Activated CD4-positive, alpha-beta memory T cell treated with anti-CD3 and anti-CD28 coated beads, Interleukin-2, amount 10 ng/mL, durations not matched to agents 7 days and 5 days (primary cell): ENCODE measurements at places on chromosomes 7 and 10. TPM values are rescaled to one million over a fixed set of nuclear protein-coding genes. Genes with fewer than 3 reads are reported as not detected.

The REEP3 gene
- total RNA-seq: 22.8 TPM

The MMRN2 gene
- not detected for total RNA-seq

The MLXIPL gene
- not detected for total RNA-seq

The SLC18A2 gene
- total RNA-seq: not detected

The BHLHA15 gene
- 0.43 TPM for total RNA-seq

The RELN gene
- not detected for total RNA-seq

The PDCD4 gene
- total RNA-seq: 109 TPM

The MRLN gene
- not detected for total RNA-seq

The KCNH2 gene
- total RNA-seq: 0.38 TPM

The GSAP gene
- total RNA-seq: 5.9 TPM

The FAM185A gene
- total RNA-seq: 7.2 TPM

The LIPF gene
- total RNA-seq: not detected

The AKR1C4 gene
- not detected for total RNA-seq

The EIF5AL1 gene
- total RNA-seq: 1.2 TPM

The WEE2 gene
- total RNA-seq: not detected

The TRA2A gene
- total RNA-seq: 104 TPM

The GPR37 gene
- total RNA-seq: not detected
